NCI-H1436 treated with DMSO at 0.1 percent for 48 hours (cell line): ENCODE measurements at places on chromosomes 3 and 15.

DNA sequence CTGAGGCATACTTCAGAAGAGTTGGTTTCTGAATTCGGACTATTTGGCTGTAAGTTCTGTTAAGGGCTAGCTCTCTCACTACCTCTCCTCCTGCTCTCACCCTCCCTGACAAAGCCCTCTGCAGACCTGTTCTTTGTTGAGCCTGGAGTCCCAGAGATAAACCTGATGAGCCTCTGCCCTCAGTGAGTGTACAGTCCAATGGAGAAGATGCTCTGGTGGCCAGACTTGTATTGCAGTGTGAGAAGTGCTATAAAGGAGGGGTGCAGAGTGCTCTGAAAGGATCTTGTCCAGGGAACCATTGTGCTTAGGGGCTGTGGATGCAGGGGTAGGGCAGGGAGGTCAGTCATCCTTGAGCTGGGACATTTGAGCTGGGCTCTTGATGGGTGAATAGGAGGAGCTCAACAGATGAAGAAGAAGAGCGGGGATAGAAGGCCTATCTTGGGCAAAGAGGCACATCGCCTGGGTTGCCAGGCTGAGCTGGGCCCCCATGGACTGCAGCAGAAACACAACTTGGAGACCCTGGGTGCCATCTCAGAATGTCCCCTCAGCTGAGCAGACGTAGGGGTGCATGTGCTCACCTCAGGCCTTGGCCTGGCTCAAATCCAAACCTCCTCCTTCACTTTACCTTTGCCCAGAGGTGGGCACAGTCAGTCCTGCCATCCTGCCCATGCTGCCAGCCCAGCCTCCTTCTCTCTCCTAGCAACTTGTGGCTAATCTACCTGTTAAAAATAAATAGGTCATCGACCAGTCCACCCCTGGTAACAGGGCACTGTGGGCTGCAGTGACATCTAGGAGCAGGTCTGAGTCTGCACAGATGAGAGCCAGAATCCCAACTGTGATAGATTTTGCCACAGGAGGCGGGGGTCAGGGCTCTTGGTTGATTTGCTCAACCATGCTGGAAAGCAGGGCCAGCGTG lies 3.3 kb downstream of the CAND2 start:
- DNase-seq = no peak

- no peak for DNase-seq
These were observed 38.0 kb upstream of the ATP11B start for GRCh38 chr3:182755308-182755707.

GRCh38 chr3:182895513-182896112 lies 84.7 kb downstream of the DCUN1D1 start:
- DNase-seq = no peak

DNA sequence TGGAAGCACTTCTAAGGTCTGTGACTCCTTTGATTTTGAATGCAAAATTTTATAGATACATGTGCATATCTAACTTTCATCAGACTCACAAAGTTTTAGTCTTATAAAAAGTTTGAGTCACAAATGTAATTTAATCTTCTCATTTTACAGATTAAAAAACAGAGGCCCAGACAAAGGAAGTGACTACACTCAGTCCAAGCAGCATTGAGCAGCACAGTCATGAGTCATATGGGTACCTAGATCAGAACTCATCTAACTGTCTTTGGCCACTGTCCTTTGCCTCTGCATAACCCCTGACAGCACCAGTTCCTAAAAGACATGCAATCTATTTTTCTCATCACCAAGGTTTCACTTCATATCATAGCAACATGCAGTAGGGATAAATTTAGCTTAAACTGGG lies 210.7 kb upstream of the KCNH8 start:
- DNase-seq = no peak

GRCh38 chr15:62164014-62164395 lies 1.1 kb downstream of the C2CD4B start:
- DNase-seq = no peak

GRCh38 chr15:40244961-40245523 lies 6.2 kb downstream of the PAK6 start:
- DNase-seq = no peak

DNA sequence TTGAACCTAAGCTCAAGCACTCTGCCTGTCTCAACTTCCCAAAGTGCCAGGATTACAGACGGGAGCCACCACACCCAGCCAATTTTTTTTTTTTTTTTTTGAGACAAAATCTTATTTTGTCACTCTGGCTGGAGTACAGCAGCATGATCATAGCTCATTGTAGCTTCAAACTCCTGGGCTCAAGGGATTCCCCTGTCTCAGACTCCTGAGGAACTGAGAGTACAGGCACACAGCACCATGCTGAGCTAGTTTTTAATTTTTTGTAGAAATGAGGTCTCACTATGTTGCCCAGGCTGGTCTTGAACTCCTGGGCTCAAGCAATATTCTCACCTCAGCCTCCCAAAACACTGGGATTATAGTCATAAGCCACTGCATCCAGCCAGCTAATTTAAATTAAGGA lies 36.8 kb upstream of the SUCLG2 start:
- no peak for DNase-seq

DNA sequence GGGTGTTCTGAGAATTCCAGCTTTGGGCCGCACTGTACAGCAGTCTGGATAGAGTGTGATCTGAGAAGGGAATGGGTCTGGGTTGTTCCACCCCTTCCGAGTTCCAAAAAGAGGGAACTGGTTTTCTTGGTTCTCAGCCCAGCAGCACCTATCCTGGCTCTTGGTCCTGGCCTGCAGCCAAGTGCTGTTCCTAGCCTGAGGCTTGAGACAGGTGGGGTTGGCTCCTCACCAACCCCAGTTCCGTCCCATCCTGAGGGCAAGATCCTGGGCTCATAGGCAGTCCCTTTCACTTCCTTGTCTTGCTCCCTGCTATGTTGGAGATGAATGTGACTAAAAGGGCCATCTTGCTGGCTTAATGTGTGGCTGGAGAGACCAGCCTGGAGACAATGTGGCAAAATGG lies 15.2 kb downstream of the IVD start:
- no peak for DNase-seq

DNA sequence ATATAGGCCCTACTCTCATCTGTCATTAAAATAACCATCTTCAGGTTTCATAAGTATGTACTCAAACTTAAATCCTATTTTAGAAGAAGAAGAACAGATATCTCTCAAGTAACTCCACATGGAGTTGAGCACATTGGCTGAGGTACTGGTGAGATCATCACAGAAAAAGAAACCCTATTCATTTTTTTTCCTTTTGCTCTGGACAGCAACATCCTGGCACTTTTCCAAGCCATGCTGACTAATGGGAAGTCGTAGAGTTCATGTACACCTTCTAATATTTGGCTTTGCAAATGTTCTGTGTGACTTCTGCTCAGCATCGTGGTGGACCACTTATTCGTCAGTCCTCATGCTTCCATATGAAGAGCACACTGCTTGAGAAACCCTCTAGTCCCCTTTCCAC lies 336.0 kb upstream of the KCNH8 start:
- no peak for DNase-seq

DNA sequence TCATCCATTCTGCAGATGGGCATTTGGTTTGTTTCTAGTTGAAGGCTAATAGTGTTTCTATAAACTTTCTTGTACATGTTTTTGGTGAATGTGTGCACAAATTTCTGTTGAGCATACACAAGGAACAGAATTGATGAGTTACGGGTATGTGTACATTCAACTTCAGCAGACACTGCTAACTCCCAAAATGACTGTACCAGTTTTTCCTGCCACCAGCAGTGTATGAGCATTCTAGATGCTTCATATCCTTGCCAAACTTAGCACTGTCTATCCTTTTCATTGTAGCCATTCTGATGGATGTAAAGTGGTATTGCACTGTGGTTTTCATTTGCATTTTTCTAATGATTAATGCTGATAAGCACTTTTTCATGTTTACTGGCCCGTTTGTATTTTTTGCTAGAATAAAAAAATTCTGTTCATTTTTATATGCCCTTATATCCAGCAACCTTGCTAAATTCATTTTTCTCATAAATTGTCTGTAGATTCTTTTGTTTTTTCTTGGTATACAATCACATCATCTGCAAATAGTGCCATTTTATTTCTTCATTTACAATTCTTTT lies 110.2 kb downstream of the ATP1B3 start:
- DNase-seq = no peak

- no peak for DNase-seq
These were observed 398.1 kb downstream of the NSUN3 start for GRCh38 chr3:94460931-94461330.

- DNase-seq = no peak
These were observed 40.0 kb downstream of the PAQR5 start for GRCh38 chr15:69338535-69339213.

GRCh38 chr3:119562307-119562961 lies 3.0 kb upstream of the CD80 start:
- no peak for DNase-seq

DNA sequence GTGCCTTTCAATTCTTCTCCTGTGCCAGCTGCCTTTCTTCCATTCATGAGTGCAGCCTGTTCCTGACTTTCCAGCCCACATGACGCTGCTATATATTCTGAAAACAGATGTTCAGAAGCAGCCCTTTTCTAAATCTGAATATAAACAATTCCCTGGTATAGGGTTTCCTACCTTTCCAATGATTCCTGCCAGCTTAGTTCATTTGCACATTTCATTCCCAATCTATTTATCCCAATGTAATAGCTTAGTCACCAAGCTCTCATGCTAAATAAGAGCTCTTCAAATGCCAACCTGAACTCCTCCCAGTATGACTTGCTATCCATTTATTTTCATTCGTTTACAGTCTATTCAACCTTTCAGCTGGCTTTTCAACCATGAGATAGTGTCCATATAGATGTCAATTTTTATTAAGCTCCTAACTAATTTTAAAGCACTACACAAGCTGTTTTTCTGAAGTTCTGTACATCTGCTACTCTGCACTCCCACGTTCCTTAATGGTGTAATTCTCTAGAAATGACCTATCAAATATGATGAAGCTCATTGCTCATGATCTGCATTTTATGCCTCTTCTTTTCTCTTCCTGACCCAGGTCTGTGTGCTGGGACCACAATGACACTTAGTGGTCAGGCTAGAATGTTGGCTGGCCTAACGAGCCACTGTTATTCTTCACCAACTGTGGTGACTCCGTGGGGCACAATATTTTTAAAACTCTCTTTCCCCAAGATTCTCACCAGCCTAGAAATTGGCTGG lies 605.0 kb upstream of the TBL1XR1 start:
- no peak for DNase-seq

GRCh38 chr3:50587373-50587772 lies 18.1 kb downstream of the HEMK1 start:
- no peak for DNase-seq

- DNase-seq = no peak
These were observed 28.4 kb upstream of the TPRG1 start for GRCh38 chr3:189143321-189143720.

GRCh38 chr3:184050217-184050847 lies 2.5 kb upstream of the HTR3C start:
- no peak for DNase-seq

DNA sequence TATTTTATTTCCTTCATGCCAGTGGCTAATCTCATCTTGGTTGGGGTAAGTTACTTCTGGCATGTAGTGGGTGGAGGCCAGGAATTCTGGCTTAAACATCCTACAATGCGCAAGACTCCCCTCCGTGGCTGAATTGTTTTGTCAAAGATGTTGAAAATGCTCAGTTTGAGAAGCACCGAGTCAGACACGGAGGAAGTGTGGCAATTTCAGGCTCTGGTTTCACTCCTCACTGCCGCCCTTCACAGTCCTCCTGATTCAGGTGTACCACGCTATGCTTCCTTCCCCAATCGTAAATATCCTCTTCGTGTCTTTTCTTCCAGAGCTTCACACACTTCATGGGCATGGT lies 150.7 kb downstream of the OPA1 start:
- DNase-seq = peak; percentile 72

DNA sequence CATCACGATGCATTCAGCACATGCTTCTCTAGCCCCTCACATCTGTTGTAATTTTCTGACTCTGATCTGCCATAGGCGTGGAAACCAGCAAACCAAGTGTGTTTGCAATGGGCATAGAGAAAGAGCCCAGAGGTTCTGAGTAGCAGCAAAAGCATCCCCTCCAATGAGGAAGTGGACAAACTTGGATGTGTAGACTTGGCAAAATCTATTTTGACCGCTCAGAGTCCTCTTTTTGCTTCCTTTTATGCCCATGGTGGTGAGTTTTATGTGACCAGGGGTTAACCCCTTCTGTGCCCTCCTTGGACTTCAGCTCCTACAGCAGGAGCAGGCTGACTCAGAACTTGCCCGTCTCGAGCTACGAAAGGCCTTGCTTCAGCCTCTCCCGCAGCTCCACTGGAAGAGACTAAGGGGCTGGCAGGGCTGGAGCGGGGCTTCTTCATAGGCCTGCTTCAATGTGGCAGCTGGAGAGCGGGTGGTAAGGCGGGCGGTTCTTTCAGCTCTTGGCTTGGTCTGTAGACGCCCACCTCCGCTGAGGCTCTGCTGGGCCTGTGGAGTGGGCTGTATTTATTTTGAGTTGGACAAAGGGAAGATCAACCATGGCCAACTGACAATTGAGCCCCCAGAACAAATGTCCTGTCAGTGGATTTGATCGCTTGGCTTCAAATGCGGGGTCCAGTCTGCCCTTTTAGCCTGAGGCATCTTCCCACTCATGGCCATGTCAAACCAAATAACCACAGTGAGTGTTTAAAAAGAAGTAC lies 6.5 kb upstream of the ETV5 start:
- no peak for DNase-seq

DNA sequence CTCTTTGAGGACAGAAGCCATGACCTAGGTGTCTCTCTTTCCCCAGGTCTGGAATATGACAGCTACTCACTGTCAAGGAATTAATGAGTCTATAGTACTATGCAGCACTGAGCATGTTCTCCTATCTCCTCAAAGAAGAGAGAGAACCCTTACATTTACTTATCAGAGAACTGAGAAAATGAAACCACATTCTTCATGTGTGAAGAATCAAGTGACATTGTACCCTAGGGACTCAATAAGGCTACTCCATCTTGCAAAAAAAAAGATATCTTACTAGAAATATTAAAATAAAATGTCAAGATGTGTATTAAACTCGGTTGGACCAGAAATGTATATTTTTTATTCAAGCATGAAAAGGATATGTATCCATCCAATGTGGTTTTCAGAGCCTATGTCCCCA lies 133.2 kb upstream of the COL8A1 start:
- no peak for DNase-seq

DNA sequence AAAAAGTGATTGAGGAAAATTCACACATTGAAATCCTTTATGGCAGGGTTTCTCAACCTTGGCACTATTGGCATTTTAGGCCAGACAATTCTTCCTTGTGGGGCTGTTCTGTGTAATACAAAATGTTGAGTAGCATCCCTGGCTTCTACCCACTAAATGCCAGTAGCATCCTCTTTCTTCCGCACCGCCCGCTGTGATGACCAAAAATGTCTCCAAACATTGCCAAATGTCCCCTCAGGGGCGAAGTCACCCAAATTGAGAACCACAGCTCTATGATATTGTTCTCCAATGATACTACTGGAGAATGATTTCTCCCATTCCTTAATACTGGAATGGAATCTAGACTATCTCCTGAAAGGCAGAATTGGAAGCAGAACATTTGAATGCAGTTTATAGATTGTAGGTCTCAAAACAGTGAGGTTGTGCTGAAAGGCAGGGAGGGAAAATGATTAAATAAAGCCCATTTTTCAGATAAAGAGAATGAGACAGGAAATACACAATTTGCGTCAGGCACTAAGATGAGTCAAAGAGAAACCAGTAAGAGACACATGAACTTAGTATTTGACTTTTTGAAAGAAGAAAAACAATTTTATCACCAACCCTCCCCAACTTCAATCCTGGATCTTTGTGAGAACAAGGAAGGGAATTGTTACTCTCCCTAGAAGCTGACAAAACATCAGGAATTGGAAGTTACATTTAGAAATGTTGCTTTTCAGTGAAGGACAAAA lies 101.6 kb upstream of the TNIK start:
- DNase-seq = no peak

- DNase-seq = no peak
These were observed 36.0 kb downstream of the NR2F2 start for GRCh38 chr15:96366526-96366877.

GRCh38 chr15:65525622-65526021 lies 4.6 kb upstream of the HACD3 start:
- no peak for DNase-seq
